ENCODE measurements at places on chromosomes 4 and X. TPM values are rescaled to one million over a fixed set of nuclear protein-coding genes. Genes with fewer than 3 reads are reported as not detected.

The JCHAIN gene
- total RNA-seq, result 0.34 TPM

The GALNTL6 gene
- total RNA-seq, result not detected

The STBD1 gene
- total RNA-seq, result 7.1 TPM

The CLTRN gene
- total RNA-seq, result 0.26 TPM

The ARHGAP36 gene
- not detected for total RNA-seq

The HPGDS gene
- not detected for total RNA-seq

The IL21 gene
- not detected for total RNA-seq

The TLL1 gene
- total RNA-seq, result not detected

The UGT2B10 gene
- total RNA-seq, result not detected

The GPC4 gene
- under 0.01 TPM for total RNA-seq

The TLR10 gene
- not detected for total RNA-seq

The GLRB gene
- 1.7 TPM for total RNA-seq
